Brain microvascular endothelial cell (primary cell): ENCODE measurements at places on chromosomes 12 and 14.
A peak's percentile ranks its signal among the peaks of the same experiment; 100 is the strongest.

DNA sequence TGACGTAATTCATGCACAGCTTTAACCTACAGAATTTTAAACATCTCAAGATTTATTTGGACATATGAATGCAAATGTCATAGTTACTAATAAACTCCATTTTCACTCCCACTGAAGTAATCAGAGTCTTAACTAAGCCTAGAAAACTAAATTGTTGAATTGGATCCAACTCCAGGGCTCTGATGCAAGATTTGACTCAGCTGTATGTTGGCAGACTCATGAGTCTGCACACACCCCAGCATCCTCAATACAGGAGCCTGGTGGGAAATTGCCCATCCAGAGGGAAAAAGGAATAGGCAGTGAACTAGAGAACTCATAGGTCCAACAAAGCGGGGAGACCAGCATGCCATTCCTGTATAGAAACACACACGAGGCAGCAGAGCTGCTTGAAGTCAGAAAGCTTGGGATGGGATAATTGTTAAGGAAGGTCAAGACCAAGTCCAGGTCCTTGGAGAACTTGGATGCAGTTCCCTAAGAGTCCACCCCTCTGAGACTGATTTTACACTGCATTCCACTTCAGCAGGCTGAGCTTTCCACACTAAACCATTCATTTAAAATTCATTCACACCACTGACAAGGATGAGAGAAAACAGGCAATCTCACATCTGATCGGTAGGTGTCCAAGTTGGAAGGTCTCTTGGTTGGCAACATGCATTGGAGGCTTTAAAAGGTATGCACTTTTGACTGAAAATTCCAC lies 14.4 kb downstream of the TMTC1 start:
- DNase-seq = peak; percentile 60

- DNase-seq = no peak
These were observed 98.1 kb downstream of the PHETA1 start for GRCh38 chr12:111270774-111271173.

DNA sequence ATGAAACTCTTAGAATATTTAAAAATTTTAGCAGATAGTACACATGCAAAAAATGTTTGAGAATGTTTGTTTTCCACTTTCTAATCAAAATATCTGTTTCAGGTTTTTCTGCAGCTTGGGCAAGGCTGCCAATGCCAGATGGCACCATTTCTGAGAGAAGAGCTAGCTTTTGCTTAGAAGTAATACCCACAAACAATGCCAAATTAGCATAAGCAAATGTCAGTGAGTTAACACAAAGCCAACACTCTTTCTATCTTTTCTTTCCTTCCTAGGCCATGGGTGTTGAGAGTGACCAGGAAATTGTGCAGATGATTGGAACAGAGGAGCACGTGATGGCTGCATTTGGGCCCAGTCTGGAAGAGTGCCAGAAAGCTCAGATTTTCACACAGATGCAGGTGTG lies 35.2 kb downstream of the POLR3B start:
- DNase-seq = no peak

DNA sequence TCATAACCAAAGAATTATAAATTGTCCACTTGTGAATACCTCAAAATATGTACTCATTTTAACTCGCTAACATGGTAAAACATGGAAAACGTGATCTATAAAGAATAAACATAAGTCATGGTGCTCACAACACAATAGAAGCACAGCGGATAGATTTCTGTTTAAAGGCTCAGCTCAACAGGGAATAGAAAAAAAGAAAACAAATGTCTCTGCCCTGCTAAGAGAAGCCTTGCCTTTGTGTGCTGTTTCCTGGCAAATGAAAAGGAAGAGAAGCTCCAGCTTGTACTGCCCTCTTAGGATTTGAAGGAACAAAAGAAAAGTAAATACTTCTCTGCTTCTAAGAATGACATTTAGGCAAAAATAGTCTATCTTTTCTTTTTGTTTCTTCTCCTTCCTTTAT lies 121.0 kb upstream of the KRR1 start:
- DNase-seq = no peak

DNA sequence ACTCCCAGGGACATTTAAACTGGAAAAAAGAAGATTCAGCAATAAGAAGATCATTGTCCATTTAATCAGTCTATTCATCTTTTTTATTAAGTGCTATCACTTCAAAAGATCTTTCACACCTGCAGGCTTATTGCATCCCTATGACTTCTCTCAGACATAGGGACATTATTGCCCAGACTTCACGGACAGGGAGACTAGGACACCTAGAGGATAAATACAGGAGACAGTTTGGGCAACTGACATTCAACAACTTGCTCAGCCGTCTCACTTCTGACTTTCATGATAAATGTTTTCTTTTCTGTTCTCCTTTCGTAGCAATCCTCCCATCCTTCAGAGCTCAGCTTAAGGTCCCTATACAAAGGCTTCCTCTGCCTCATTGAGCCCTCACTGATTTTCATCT lies 84.3 kb downstream of the TMEM30B start:
- DNase-seq = no peak

- DNase-seq = no peak
These were observed 34.1 kb downstream of the CCDC85C start for GRCh38 chr14:99569725-99570543.

GRCh38 chr12:5003025-5003666 lies 40.5 kb upstream of the KCNA5 start:
- DNase-seq = peak; percentile 53

GRCh38 chr12:58654021-58654420 lies 266.3 kb downstream of the LRIG3 start:
- DNase-seq = no peak

- DNase-seq = no peak
These were observed 8.7 kb downstream of the EMG1 start for GRCh38 chr12:6979453-6979852.
